ENCODE measurements at places on chromosomes 7 and 10. TPM values are rescaled to one million over a fixed set of nuclear protein-coding genes. Genes with fewer than 3 reads are reported as not detected.

The SUGCT gene
- 55.2 TPM for total RNA-seq

The KNDC1 gene
- 1.6 TPM for total RNA-seq

The CALCR gene
- total RNA-seq, result not detected

The UNCX gene
- not detected for total RNA-seq

The ARMC10 gene
- 35.1 TPM for total RNA-seq

The MGMT gene
- total RNA-seq, result 26.0 TPM

The JCAD gene
- 2.2 TPM for total RNA-seq

The NPY4R2 gene
- total RNA-seq, result 0.12 TPM

The TAC1 gene
- not detected for total RNA-seq

The FAM25G gene
- not detected for total RNA-seq

The FAM171A1 gene
- total RNA-seq, result 10.1 TPM

The GOLGA7B gene
- not detected for total RNA-seq

The ABCA13 gene
- under 0.01 TPM for total RNA-seq

The STARD3NL gene
- total RNA-seq, result 71.0 TPM

The IKZF1 gene
- not detected for total RNA-seq

The IRF5 gene
- 0.15 TPM for total RNA-seq

The AKR1C1 gene
- 139 TPM for total RNA-seq

The MAPK8 gene
- total RNA-seq, result 13.2 TPM

The TMEM213 gene
- total RNA-seq, result not detected

The PDE6C gene
- not detected for total RNA-seq

The NEBL gene
- total RNA-seq, result 0.12 TPM

The PLPP4 gene
- 3.2 TPM for total RNA-seq

The MYH16 gene
- 0.08 TPM for total RNA-seq

The C7orf57 gene
- not detected for total RNA-seq

The GDF2 gene
- not detected for total RNA-seq

The INSYN2A gene
- 0.15 TPM for total RNA-seq

The LLCFC1 gene
- total RNA-seq, result not detected

The MNX1 gene
- total RNA-seq, result not detected

The PTPRN2 gene
- total RNA-seq, result 3.0 TPM

The SPOCK2 gene
- 0.12 TPM for total RNA-seq

The GHRHR gene
- total RNA-seq, result not detected

The FAM204A gene
- total RNA-seq, result 44.0 TPM

The CYP26C1 gene
- total RNA-seq, result 0.23 TPM

The FEZF1 gene
- not detected for total RNA-seq

The SPACDR gene
- total RNA-seq, result 0.70 TPM

The IDI2 gene
- total RNA-seq, result not detected

Data from smooth muscle cell of the coronary artery (primary cell).